Urothelium cell line (cell line): ENCODE measurements at places on chromosomes 4 and X.

DNA sequence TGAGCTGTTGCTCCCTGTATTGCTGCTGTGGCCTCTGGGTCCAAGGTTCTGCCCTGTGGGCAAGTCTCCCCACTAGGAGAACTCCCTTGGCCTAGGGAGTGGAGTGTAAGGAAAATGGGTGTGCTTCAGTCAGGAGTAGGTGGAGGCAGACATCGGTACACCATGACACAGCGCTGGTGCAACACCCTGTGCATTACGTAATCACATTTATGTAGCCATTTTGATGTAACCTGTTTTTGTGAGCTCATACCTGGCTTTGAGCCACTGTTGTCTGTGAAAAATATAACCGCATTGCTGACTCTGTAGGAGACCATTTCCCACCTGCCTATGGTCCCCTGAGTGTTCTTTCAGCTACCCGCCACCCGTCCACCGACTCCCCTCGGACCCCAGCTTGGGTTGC is 700.5 kb upstream of the AGA start:
- DNase-seq: no peak

DNA sequence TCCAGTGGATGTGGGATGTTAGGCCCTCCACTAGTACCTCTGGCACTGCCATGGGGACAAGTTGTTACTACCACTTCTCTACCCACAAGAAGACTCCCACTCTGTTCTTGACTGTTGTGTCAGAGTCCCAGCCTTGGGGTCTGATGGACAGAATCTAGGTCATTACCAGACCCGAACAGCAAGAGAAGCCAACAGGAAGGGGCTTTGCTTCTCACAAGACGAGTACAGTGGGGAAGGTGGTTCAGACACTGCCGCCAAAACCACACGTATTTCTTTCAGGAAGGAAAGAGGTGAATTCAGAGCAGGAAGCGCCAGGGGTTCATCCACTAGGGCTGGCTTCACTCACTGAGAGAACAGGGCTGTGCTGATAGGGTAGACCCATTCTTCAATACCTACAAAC is 161.3 kb upstream of the KIT start:
- no peak for DNase-seq

DNA sequence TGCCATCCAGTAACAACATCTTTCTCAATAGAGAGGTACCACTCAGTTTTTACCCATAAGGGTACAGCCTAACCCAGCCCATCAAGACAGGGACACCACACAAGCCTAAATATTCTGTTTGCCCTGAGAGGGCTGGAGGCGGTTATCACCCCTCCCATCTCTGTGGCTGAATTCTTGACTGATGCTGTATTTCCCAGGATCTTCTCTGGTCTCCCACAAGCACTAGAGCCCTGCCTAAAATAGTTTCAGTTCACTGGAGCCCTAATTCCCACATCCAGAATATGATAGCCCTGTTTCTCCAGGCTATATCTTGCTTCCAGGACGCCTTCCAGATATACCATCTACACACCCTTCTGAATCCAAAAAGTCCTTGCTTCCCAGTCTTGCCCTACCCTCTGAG is 91.6 kb upstream of the NMU start:
- peak; percentile 26 for DNase-seq

DNA sequence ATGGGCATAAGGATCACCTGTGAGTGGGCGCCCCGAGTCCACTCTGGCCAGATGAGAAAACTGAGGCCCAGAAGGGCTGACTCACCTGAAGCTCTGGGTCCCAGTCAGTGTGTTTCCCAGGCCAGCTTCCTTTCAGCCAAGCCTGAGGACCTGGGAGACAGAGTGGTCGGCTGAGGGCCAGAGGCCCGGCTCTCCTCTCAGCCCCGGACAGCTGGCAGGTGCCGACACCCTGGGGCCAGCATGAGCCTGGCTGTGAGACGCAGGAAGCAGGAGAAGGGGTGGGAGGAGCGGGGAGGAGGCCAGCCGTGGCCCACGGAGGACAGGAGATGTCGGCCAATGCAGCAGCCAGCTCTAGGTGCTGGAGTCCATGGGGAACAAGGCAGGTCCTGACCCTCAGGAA is 28.9 kb downstream of the ATP2B3 start:
- DNase-seq: no peak

DNA sequence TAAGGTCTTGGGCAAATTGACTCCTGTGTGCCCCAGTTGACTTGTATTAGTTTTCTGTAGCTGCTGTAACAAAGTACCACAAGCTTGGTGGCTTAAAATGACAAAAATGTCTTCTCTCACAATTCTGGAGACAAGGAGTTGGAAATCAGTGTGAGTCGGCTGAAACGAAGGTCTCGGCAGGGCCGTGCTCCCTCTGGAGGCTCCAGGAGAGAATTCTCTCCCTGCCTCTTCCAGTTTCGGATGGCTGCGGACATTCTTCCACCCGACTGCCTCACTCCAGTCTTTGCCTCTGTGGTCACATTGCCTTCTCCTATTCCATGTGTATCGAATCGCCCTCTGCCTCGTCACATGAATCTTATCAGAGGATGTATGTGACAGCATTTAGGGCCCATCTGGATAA is 66.0 kb upstream of the PHOX2B start:
- no peak for DNase-seq
